ENCODE measurements at places on chromosomes 7 and 10.

DNA sequence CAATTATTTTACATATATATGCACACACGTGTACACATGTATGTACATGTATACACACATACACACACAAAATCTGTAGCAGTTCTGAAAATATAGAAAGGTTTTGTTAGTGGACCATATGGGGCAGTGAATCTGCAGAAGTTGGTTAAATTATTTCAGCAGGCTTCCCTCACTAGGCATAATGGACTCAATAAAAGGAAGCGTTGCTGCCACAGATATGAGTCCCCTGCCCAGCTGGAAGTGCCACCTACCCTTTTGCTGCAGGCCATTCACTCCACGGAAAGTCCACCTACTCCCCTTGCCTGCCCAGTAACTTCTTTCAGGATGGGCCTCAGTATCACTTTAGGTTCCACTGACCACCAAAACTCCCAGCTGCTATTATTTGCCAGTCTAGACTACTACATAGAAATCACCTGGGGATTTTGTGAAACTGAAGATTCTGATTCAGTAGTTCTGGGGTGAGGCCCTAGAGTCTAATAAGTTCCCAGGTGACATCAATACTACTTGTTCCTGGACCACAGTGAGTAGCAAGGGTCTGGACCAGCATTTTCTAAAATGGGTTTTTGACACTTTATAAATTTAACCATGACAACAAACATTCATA is 29.3 kb upstream of the CROT start:
- DNase-seq, result no peak

DNA sequence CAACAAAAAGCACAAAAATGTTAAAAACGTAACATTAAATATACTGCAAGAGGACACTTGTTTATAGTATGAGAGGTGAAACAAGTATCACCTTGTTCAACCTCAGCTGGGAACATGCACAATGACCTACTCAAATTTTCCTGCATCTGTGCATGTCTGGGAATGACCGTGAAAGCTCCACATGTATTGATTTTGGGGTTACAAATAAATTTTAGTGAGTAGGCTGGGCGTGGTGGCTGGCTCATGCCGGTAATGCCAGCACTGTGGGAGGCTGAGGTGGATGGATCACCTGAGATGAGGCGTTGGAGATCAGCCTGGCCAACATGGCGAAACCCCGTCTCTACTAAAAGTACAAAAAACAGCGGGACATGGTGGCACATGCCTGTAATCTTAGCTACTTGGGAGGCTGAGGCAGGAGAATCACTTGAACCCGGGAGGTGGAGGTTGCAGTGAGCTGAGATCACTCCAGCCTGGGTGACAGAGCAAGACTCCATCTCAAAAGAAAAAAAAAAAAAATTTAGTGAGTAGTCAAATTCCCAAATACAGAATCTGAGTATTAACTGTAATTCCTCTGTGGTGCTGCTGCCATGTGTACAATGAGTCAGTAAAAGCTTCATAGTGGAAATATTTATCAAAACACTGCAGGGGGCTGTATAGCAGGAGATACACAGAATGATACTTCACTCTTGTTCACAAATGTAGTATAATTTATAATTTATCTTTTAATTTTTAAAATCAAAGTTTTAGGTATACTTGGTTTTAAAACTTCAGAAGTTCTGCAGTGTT is 41.1 kb downstream of the SUGCT start:
- no peak for DNase-seq

DNA sequence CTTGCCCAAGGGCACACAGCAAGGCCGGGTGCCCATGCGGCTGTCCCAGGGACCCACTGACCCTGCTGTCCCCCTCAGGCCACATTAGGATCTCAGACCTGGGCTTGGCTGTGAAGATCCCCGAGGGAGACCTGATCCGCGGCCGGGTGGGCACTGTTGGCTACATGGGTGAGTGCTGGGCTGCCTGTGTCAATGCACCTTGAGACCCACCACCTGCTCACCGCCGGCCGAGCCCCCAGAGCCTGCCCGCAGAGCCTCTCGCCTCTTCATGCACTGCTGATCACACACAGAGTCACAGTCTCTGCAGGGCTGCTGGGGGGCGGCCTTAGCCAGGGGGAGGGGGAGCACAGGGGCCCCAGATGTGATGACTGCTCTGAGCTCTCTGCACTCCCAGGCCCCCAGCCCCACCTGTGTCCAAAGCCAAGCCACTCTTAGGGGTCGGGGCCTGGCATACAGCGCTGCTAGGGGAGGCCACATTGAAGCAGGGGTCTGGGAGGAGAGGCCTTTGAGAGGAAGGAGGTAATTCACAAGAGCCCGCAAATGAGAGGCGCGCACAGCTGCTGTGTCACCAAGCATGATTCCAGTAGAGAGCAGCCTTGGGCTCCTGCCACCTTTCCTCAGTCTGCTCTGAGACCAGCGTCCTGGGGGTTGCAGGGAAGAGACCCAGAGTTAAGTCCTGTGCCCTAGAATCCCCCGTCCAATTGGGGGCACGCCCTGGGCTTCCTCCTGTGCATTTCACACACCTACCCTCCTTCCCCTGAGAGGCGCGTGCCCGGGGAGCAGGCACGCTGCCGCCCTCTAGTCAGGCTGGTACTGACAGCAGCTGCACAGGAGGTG is 100.4 kb downstream of the RGS10 start:
- no peak for DNase-seq

DNA sequence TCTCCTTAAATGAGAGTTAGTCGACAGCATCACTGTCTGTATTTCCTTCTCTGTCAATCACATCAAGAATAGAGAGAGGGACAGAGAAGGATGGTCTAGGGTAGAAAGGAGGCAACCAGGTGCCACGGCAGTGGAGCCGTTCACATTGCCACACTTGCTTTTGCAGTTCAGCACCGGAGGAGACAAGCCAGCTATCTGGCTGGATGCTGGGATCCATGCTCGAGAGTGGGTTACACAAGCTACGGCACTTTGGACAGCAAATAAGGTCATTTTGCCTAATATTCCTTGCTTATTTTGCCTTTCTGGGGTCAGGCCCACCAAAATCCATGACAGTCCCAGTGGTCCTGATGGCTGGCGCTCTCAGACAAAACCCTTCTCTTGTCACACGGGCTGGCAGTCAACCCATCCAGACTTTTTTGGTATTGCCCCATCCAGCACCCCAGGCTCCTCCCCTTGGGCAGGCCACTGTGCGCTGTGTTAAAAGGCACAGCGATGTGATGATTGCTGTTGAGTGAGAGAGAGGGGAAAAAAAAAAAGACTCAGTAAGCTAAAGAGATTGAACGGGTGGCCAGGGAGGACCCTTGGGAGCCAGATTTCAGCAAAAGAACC is 8.4 kb downstream of the CPA2 start:
- DNase-seq, result no peak

- DNase-seq, result no peak
Measured at GRCh38 chr10:80397014-80397413, 11.3 kb upstream of the PRXL2A start.

- DNase-seq, result peak; percentile 23
Measured at GRCh38 chr10:26931223-26931622, 70.5 kb upstream of the ABI1 start.

- no peak for DNase-seq
Measured at GRCh38 chr10:36759141-36759805, 366.1 kb upstream of the ANKRD30A start.

- DNase-seq, result no peak
Measured at GRCh38 chr7:37656913-37657530, 26.5 kb upstream of the GPR141 start.

- DNase-seq, result no peak
Measured at GRCh38 chr7:32415519-32415918, 74.7 kb downstream of the LSM5 start.

GRCh38 chr10:91796331-91797047 is 1.7 kb upstream of the TNKS2 start:
- peak; percentile 46 for DNase-seq

GRCh38 chr10:70599319-70599718 is 3.2 kb downstream of the PRF1 start:
- DNase-seq, result no peak

DNA sequence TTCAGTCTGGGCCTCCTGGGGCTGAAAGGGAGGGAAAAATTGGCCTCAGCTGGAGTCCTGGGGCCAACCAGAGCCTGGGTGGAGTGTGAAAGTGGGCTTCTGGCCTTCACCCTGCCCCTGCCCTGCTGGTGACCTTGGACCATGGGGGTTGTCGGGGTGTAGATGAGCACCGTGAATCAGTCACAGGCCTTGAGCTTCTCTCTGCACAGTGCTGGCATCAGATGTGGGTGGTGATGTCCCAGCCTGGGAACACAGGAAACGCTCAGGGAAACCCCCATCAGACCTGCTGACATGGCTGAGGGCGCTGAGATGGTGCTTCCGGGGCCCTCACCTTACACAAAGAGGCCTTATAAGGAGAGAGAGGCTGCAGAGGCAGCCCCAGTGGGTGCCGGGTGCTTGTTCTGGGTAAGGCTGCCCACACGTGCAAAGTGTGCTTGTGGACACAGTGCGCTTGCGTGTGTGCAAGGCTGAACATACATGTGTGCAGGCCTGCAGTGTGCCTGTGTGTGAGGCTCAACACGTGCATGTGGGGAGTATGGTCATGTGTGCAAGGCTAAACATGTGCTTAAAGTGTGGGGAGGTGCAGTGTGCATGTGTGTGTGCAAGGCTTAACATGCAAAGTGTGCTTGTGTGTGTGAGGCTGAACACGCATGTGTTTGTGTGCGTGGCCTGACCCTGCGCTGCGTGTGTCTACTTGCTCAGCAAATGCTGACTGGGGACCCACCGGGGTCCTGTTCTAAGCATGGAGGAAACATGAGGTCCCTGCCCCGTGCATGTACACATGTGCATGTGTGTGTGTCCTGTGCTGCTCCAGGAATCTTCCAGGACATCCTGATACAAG is 6.5 kb downstream of the ARPC1B start:
- peak; percentile 93 for DNase-seq

DNA sequence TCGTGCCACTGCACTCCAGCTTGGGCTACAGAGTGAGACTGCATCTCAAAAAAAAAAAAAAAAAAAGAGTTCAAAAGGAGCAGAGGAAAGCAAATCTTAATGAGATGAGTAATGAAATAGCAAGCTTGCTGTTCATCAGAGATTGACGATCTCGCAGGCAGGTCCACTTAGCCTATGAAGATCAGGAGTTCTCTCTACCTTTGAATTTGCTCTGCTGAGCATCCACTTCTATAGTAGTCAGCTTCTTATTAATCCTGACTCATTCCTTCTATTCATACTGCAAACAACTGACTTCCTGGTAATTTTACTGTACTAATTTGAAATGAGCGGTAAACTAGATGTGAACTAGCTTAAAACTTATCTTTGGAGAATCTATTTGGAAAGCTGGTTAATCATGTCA is 1014.6 kb downstream of the GATA3 start:
- no peak for DNase-seq

DNA sequence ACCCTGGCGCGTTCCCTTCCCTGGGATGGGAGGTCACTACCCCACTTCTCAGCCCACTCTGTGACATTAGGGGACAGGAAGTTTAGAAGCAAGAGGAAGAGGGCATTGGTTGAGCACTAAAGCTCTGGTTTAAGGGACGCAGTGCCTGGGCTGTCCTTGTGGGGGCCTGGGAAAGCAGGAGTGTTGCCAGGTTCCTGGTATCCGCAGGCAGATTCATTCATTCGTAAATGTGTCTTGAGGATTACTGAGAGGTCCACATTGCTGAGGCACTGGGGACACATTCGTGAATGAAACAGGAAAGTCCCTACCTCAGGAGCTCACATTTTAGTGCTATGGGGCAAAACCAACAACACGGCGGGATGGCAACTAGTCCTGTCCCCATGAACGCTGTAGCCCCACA is 69.4 kb downstream of the COL13A1 start:
- no peak for DNase-seq

DNA sequence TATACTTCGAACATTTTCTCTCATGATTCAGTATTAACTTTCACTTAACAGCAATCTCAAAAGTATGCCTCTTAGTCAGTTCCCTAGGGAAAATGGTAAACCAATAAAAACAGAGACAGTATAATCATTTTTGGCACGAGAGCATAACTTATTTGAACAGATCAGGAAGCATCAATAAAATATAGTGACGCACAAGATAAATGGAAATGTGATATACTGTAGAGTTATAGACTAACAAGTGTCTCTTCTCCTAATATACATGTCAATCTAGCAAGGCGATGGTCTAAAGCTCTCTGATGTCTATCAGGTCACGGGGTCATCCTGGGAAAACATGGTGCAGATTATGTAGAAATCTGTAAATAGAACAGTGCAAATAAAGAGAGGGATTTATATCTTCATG is 131.6 kb downstream of the HGF start:
- DNase-seq, result no peak

- DNase-seq, result no peak
Measured at GRCh38 chr7:41627645-41628298, 75.1 kb downstream of the INHBA start.

DNA sequence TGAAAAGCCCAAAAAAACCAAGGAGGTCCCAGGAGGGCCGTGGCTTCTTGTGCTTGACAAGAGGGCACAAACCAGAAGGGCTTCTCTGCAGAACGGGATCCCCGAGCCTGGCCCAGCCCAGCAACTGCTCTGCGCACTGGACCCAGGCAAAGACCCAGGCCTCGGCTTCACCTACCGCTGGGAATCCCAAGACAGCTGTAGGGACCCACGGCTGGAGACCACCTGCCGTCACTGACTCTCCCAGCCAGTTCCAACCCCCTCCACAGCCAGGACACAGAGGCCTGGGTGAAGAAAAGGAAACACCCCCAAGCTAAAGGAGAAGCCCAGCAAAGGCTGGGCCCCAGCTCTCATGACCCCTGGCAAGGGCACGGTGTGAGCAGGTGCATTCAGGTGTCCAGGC is 24.3 kb downstream of the PDGFA start:
- DNase-seq, result no peak

- DNase-seq, result no peak
Measured at GRCh38 chr7:6430271-6430940, 17.3 kb downstream of the DAGLB start.

GRCh38 chr10:49387071-49387470 is 8.8 kb downstream of the DRGX start:
- DNase-seq, result no peak

GRCh38 chr7:102836191-102836919 is 76.4 kb upstream of the LRRC17 start:
- no peak for DNase-seq

- DNase-seq, result no peak
Measured at GRCh38 chr7:95737828-95738505, 34.4 kb upstream of the DYNC1I1 start.

Data from stimulated activated naive CD8-positive, alpha-beta T cell treated with anti-CD3 and anti-CD28 coated beads, Interleukin-15, amount 100 ng/mL, for 72 hours (primary cell).